Mucosa of descending colon (tissue), 3 donors: ENCODE measurements at places on chromosomes 4 and X.

DNA sequence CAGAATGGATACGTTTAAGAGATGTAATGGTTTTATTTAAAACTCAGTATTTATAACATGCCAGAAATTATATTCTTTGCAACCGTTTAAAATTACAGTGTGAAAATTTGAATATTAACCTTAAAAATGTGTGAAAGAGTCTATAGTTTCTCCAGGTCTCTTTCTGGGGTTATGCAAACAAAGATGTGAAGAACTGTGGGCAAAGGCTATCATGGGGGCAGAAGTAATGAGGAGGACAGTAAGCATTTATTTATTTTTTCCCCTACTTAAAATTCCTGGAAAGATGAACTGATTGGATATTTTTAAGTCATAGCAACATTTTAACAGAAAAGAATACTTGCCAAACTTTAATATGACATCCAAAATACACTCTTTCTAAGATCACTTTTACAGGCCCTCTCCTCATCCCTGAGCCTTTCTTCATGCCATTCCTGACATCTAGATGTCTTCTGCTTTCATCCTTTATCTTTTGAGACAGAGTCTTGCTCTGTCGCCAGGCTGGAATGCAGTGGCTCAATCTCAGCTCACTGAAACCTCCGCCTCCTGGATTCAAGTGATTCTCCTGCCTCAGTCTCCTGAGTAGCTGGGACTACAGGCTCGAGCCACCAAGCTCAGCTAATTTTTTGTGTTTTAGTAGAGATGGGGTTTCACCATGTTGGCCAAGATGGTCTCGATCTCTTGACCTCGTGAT, 46.1 kb downstream of the TMEM131L start:
- DNase-seq = no peak

DNA sequence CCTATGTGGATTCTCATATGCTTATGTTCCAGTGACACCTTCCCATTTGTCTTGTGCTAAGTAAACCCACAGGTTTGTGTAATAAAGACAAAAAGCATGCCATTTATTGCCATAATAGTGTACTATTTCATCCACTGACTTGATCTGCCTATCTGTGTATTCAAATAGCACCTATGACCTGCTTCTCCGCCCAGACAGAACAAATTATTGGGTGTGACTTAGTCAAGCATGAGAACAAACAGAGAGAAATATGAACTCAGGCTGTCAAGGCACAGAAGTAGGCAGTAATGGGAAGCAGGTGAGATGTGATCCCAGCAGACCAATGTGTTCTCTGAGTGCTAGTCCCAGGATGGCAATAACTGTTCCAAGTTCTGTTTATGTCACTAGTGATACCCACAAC, 25.4 kb downstream of the ELOVL6 start:
- no peak for DNase-seq

- no peak for DNase-seq
These were observed 60.9 kb downstream of the C4orf46 start for GRCh38 chr4:158610790-158611189.

DNA sequence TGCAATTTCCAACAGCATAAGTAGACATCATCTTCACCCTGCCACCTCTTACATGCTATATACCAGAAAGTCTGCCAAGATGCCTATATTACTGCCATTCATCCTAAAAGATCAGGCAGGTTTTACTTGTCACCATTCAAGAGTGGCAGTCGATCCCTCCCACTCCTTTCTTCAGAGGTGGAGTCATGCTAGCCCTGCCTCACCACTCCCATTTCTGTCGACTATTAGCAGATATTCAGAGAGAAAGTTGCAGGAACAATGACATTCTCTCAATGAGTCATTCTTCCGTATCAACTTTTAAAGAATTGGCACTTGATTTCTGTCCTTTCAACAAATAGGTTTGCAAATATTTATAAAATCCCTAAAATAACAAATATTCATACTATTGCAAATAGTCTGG, 1060.1 kb downstream of the ADGRL3 start:
- DNase-seq = no peak

GRCh38 chrX:120380699-120381098, 18.8 kb downstream of the ATP1B4 start:
- DNase-seq = no peak

GRCh38 chrX:23901060-23901459, 6.7 kb downstream of the APOO start:
- no peak for DNase-seq

- no peak for DNase-seq
These were observed 1.8 kb downstream of the TBC1D1 start for GRCh38 chr4:37892641-37893040.

- DNase-seq = no peak
These were observed 56.7 kb upstream of the SLC7A11 start for GRCh38 chr4:138298866-138299265.
